ENCODE measurements at places on chromosomes 13 and 19.
A peak's percentile ranks its signal among the peaks of the same experiment; 100 is the strongest.

- DNase-seq = no peak
Measured at GRCh38 chr13:94330552-94331071, 148.9 kb downstream of the DCT start.

GRCh38 chr19:55658846-55659459 lies 4.1 kb downstream of the U2AF2 start:
- DNase-seq = no peak

DNA sequence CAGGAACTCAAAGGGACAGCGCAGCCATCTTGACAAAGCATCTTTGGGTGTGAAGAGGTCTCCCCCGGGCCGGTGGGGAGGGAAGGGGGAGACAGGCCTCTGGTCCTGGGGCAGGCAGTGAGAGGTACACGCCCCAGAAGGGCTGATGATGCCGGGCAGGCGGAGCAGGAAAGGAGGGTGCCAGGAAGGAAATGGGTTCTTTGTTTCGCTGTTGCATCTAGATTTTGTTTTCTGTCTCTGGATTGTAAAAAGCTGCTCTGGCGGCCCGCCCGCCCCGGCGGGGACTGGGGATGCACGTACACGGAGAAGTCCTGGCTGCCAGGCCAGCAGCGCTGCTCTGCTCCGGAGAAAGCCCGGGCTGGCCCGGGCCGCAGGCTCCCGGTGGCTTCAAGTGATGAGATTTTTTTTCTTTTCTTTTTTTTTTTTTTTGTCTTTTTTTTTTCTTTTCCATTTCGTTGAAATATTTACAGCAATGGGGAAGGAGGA lies 13.2 kb upstream of the ASF1B start:
- no peak for DNase-seq

DNA sequence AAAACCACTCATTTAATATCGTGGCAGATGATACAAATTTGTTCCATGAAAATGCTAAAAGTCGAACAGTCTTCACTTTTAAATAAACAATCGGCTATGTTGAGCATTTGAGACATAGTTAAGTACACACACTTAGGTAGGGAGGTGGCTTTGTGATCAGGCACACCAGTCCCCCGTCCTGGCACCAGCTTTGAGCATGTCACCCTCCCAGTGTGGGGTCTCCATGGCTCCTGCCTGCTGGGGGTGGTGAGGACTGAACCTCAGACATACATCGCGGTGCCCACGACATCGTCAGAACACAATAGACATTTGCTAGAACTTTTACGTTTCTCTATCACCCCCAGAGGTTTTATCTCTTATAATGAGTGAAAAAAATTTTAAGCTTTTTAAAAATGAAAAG lies 62.0 kb downstream of the RFX2 start:
- DNase-seq = no peak

- DNase-seq = no peak
Measured at GRCh38 chr19:44893332-44894051, 2.4 kb downstream of the TOMM40 start.

GRCh38 chr13:19910336-19911072 lies 47.1 kb upstream of the ZMYM5 start:
- DNase-seq = no peak

- DNase-seq = peak; percentile 81
Measured at GRCh38 chr19:925526-926322, at the start of gene ARID3A. TSS of gene ARID3A (plus strand) at chr19:926035. CDS start at chr19:929529, 3,494 bp downstream.

- DNase-seq = no peak
Measured at GRCh38 chr13:34900288-34900739, 41.8 kb upstream of the NBEA start.

- no peak for DNase-seq
Measured at GRCh38 chr19:36847968-36848367, 2.7 kb upstream of the ZNF345 start.

DNA sequence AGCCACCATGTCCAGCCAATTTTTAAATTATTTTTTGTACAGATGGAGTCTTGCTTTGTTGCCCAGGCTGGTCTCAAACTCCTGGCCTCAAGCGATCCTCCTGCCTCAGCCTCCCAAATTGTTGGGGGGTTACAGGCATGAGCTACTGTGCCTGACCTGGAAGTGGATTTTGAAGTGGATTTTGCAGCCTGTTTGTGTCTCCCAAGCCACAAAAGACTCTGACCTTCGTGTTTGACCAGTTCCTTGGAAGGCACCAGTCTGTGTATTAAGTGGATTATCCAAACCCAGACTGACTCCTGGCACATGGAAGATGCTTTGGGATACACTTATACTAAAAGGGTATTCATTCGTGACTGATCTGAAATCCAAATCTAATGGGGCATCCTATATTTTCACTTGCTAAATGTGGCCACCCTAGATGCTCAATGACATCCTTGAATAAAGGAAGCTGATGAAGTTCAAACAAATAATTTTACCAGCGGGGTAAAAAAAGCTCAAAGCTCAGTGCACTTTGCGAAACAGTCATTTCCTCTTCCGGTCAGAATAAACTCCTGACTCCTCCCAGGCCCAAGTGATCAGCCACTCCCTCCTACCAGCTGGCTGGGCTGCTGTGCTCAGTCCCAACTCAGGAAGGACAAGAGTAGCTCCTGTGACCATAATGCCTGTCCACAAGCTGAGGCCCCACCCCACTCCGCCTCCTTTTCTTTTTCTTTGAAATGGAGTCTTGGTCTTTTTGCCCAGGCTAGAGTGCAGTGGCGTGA lies 32.6 kb upstream of the GATAD2A start:
- peak; percentile 39 for DNase-seq

DNA sequence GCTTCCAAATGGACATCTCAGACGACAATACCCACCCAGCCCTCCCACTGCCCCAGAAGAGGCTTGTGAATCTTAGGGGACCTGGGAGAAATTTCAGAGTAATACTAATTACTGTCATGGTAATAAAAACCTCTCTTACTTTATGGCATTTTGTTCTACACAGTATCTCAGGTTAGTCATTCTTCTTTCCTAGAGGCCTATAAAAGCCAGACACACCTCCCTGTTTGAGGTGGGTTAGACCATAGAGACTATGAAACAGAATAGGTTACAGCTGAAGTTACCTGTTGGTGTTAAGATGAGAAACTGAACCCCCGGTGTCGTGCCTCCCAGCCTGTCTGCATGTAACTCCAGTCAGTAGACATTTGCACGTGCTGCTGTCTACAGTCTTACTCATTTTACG lies 113.9 kb downstream of the SLC7A1 start:
- DNase-seq = no peak

- DNase-seq = no peak
Measured at GRCh38 chr19:9952276-9952675, 16.0 kb upstream of the OLFM2 start.

GRCh38 chr19:44839276-44839675 lies 6.8 kb upstream of the NECTIN2 start:
- DNase-seq = no peak

- no peak for DNase-seq
Measured at GRCh38 chr13:43939086-43939485, 59.4 kb downstream of the LACC1 start.

DNA sequence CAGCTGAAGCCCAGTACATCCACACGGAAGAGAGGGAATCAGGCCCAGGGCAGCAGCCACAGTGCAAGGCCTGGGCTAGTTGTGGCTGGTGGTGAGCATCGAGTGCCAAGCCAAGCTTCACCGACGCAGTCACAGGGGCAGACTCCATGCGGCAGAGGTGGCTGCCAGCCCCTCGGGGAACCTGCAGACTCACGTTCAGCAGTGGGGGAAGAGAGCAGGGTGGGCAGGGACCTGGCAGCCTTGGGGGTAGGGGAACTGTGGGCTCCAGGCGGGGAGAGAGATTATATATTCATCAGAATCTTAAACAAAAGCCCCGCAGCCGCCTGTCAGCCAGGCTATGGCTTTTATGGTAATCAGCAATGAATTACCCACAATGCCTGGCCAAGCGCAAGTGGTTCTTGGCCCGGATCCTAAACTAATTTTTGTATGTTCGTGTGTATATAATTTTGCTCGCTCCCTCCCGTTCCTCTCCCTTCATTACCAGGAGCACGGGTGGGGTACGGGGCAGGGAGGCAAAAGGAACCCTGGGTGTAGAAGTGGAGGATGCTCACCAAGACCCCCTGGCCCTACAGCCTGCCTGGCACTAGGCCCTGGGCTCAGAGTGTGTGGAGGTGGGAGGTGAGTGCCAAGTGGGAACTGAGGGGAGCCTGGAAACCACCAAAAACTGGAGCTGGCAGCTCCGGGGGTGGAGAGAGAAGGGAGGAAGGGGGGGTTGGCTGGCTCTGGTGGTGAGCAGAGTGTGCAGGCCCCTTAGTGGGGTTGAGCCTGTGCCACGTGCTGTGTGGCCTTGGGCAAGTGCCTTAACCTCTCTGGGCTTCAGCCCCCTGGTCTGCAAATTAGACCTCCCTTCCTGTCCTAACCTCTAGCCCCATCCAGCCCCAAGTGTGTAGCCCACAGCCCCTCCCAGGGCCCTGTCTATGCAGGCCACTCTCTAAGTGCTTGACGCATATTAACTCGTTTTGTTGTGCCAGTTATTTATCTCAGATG lies 31.9 kb downstream of the PTPRS start:
- DNase-seq = no peak

- peak; percentile 84 for DNase-seq
Measured at GRCh38 chr19:48490981-48491792, 20.4 kb downstream of the LMTK3 start.

DNA sequence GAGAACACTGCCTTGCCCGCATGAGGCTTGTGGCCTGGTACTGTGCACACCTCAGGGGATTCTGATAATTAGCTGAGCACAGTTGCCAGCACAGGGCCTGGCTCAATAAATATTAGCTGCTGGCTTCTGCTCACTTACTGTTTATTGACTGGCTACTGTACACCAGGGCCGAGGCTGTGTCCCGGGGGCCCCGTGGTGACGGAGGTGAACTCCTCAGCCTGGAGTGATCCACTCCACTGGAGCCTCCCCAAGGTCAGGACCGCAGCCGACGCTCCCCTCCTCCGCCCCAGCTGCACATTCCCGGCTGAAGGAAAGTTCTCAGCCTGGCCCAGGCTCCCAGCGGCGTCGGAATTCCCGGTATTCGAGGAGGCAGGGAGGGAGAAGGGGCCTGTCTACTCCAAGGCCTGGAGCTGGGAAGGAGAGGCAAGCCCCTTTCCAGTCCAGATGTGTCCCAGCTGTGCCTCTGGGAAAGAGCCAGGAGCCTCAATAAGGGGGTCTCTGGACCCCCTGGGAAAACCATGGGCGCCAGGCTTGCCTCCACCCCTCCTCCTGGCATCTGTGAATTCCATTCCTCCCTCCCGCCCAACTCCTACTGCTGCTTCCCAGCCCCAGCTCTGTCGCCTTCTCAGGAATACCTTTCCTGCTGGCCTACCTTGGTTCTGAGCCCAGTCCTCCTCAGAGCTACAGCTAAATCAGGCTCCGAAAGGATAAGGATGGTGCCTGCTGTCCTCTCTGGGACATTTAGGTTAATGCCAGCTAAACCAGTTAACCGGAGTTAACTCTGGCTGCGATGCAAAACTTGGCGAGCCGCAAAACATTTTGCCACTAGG lies 7.3 kb downstream of the RPS16 start:
- DNase-seq = no peak

DNA sequence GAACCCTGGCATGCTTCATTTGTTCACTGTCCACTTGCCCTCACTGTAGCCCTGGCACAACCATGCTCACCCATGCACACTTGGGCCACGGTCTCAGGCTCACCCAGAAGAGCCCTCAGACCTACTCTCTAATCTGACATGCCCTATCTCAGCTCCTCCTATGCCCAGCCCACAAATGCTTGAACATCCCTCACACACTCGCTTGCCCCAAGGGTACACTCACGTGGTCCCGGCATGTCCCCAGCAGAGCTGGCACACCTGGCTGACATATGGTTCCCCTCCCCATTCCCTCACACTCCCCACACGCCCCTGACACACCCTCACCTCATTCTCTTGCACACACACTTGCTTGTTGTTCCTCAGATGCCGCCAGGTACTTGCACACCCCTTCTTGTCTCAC lies 55.7 kb downstream of the MAP4K1 start:
- no peak for DNase-seq

- no peak for DNase-seq
Measured at GRCh38 chr13:97342136-97342535, 91.8 kb upstream of the RAP2A start.

DNA sequence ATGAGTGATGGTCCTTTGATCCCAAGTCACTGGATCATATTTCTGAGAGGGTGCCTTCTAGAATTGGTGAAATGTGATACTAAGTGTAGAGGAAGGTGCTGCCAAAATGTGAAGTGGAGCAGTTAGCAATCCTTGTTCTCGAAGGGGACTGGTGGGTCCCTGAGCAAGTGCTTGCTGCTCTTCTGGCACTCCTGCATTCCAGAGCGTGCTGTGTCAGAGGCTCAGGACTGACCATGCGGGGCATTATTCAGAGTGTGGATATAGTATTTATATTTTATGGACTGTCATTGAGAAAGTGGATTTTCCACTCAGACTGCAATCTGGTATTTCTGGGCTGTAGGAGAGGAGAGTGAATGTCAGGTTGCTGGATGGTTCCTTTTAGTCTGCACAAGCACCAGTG lies 152.6 kb upstream of the KL start:
- DNase-seq = no peak

DNA sequence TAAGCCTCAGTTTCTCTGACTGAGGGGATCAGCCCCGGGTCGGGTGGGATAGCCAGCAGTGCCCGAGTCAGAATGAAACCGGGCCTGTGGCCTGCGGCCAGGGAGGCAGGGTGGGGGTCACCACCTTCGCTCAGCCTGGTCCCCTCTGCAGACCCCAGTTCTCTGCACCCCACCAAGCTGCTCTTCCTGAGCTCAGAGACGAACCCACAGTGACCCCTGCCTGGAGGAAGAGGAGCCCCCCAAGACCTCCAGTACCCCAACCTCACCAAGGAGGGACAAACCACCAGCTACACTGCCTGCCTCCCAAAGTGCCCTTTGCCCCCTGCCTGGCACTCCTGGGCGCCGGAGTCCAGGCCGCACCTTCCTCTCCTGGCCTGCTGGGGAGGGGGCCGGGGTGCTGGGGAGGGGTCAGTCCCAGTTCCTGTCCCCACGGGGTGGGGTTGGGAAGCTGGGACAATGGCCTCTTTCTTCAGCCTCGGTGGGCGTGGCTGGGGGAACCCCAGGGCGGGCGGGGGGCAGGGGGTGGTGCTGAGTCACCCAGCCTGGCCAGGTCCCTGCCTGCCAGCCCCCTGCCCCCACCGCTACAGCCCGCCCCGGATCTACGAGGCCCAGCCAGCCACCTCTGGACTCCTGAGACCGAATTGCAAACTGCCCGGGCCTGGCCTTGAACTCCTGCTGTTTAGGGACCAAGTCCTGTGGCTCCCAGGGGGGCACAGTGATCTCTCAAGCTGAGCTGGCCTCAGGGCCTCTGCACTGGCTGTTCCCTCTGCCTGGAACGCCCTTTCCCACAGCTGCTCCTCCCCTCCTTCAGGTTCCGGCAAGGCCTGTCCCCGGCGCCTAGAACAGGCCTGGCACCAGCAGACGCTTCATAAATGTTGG lies 14.3 kb downstream of the ZBTB7A start:
- DNase-seq = no peak

- no peak for DNase-seq
Measured at GRCh38 chr13:107585469-107586180, 629.7 kb downstream of the LIG4 start.

GRCh38 chr13:76552807-76553206 lies 333.4 kb downstream of the KCTD12 start:
- no peak for DNase-seq

DNA sequence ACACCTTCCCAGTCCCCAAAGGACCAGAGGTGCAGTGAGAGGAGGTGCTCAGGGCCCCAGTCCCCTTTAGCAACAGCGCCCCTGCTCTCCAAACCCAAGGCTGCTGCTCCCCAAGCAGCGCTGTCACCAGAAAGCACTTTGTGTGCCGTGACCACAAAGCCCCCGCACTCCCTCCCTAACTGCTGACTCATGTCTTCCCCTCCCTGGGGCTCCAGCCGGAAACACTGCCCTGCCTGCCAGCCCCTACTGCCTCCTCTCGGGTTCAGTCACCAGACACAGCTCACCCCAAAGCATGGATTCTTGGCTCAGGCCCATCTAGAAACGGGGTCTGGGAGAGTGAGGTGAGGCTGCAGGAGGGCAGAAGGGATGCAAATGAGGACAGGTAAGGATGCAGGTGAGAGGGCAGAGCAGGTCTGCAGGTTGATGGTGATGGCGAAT lies 4.9 kb upstream of the TNFSF14 start:
- DNase-seq = peak; percentile 75

Measured in GM18507 (cell line).